ENCODE measurements at places on chromosomes 11 and 22.

DNA sequence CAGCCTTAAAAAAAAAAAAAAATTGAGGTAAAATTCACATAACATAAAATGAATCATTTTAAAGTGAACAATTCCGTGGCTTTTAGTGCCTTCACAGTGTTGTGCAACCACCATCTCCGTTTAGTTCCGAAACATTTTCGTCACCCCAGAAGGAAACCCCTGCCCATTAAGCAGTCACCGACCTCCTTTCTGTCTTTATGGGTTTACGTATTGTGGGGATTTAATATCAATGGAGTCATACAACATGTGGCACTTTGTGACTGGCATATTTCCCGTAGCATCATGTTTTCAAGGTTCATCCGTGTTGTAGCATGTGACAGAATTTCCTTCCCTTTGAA, 65.5 kb downstream of the BCR start:
- DNase-seq = no peak

- DNase-seq = no peak
These were observed 2.7 kb downstream of the UPB1 start for GRCh38 chr22:24497841-24498258.

- no peak for DNase-seq
These were observed 146.0 kb downstream of the CACNA1I start for GRCh38 chr22:39716534-39716933.

GRCh38 chr11:134475951-134476350, 63.9 kb upstream of the B3GAT1 start:
- no peak for DNase-seq

GRCh38 chr11:67299471-67300191, 3.7 kb upstream of the SSH3 start:
- no peak for DNase-seq

GRCh38 chr11:32902089-32902665, 9.6 kb downstream of the QSER1 start:
- DNase-seq = no peak

DNA sequence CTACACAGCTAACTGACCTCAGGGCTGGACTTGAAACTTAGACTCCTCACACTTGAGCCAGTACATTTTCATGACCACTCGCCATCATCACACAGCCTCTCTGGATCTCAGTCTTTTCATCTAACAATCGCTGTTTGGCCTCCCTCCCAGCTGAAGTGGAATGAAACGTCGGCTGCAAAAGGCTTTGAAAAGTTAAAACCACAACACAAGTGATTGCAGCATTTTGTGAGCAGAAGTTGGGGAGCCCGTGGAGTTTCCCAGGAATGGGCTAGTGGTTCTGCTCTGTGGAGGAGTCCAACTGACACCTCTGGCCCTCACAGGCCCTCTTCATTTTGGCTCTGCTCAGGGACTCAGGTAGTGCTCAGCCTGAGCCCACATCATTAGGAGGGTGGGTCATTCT, 35.9 kb upstream of the TRIM29 start:
- peak; percentile 11 for DNase-seq

- DNase-seq = no peak
These were observed 342.6 kb upstream of the B3GAT1 start for GRCh38 chr11:134754521-134755198.

DNA sequence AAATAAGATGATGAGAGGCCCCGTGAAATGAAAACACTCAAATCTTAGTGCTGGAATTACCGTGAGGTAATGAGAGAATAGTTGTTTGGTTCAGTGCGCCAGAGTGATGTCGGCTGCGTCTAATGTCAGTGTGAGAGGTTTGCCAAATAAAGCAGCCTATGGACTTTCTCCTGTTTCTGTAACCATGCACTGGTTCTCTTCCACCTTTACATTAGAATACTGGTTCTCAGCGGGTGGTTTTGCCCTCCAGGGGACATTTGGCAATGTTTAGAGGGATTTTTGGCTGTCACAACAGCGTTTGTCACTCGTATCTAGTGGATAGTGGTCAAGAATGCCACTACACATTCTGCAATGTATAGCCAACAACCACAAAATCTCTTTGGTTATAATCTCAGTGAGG, 1.1 kb downstream of the OOSP4B start:
- no peak for DNase-seq

DNA sequence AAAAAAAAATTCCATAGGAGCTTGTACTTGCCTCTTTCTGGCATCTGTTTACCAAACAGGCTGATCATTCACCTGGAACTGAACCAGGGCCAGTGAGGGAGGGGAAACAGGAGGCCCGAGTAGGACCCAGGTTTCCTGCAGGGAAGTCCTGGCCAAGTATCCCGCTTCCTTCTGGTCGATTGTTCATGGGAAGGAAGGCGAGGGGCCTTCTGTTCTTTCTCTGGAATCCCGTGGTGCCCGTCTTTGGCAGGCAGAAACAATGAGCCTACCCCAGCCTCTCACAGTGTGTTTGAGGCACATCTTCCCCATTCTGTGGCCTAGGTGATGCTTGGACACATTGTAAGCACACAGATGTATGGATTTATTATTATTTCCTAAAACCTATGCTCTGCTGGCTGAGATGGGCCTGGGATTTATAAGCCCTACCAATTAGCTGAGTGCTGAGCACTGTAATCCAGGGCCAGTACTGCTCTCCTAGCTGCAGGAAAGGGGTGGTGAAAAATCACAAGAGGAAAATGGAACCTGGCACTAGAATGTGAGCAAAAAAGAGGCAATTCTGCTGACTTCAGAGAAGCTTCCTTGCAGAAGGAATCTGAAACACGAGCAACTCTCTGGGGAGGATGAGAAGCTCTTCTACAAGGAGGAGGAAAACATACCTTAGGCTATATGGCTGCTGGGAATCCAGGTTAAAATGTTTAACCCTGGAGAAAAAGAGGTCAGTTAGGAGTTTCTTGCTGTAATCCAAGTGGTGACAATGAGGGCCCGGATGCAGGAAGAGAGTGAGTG, 53.5 kb downstream of the PRR5L start:
- DNase-seq = no peak

- DNase-seq = no peak
These were observed 59.9 kb downstream of the EIF3M start for GRCh38 chr11:32643526-32643925.

- DNase-seq = no peak
These were observed 92.6 kb downstream of the CTTN start for GRCh38 chr11:70490723-70491558.

DNA sequence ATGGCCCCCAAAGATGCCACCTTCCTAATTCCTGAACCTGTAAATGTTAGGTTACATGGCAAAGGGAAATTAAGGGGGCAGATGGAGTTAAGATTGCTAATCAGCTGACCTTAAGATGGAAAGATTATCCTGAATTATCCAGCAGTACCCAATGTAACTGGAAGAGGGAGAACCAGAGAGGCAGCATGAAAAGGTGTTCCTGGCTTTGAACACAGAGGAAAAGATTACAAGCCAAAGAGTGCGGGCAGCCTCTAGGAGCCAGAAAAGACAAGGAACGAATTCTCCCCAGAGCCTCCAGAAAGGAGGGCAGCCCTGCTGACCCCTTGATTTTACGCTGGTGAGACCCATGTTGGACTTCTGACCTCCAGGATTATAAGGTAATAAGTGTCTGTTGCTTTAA, 15.1 kb upstream of the THRSP start:
- DNase-seq = no peak

DNA sequence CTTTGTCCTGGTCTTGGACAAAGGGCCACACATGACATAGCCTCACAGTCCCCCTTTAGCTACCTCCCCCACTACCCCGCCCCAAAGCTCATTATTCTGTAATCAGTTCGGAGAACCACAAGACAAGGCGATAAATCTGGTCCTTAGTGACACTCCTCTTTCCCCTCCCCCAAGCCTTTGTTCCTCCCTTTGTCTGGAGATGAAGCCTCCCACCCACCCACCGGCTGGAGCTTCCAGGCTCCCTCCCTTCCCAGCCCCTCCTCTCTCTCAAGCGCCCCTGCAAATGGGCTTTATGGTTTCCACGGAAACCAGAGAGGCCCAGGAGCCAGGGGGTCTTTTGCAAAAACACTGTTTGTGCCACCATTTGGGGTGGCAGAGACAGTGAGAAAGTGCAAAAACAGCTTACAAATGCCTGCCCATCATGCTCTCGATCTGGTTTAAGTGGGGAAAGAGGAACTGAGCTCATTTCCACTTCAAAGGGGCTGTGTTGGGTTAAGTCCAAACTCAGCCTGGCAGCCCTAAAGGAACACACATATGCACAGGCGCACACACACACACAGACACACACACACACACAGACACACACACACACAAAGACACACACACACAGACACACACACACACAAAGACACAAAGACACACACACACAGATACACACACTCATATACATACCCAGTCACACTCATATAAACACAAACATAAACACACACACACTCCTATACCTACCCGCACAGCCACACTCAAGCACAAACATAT, 23.5 kb downstream of the APLNR start:
- DNase-seq = no peak

GRCh38 chr11:69151836-69152235, 3.9 kb upstream of the SMIM38 start:
- DNase-seq = no peak

GRCh38 chr22:38412435-38413084, 42.4 kb downstream of the KCNJ4 start:
- DNase-seq = peak; percentile 36

- DNase-seq = no peak
These were observed 19.0 kb downstream of the PSMD13 start for GRCh38 chr11:255816-256215.

GRCh38 chr11:63532117-63532516, 4.5 kb upstream of the PLAAT4 start:
- no peak for DNase-seq

DNA sequence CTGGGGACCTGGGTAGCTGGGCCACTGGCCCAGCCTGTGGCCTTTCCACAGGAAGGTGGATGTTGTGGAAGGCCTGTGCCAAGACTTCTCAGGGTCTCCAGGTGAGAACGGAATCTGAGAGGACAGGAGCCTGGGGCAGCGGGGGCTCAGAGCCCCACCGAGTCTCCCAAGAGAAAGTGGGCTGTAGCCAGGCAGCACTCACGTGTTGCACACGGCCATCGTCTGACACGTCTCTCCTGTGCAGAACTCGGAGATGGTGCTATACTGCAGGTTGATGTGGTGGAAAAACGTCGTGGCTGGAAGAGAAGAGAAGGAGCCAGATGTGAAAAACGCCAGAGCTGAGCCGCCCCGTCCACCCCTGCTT, 6.4 kb downstream of the MOB2 start:
- DNase-seq = no peak

GRCh38 chr11:86558207-86558606, 114.2 kb downstream of the ME3 start:
- DNase-seq = no peak

DNA sequence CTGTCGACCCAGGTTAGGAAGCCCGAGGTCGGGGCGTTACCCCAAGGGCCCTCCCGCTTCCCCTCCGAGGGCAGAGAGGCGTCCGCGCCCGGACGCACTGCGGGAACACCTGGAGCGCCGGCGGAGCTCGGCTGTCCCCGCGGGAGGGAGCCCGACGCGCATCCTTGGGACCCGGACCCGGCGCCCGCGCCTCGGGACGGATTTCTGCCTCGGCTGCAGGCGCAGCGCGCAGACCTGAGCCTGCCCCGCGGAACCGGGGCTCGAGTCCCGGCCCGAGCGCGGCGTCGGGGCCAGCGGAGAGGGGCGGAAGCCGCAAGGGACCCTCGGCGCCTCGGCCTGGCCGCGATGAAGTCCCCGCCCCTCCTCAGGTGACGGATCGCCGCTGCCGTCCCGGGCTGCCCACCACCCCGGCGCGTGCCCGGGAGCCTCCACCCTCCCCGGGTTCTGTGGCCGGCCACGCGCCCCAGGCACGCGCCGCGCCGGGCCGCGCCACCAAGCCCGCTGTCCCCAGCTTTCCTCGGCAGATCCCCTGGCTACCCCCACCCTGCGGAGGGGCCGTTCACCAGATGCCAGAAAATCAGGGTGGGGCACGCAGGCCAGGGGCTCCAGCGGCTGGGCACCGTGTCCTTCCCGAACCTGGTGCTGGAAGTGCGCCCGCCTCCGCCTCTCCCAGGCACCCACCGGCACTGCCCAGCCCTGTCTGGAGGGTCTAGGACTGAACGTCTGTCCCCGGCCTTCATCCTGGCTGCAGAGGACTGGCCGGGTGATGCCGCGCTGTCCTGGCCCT, 410 bp downstream of the GLB1L3 start:
- no peak for DNase-seq

DNA sequence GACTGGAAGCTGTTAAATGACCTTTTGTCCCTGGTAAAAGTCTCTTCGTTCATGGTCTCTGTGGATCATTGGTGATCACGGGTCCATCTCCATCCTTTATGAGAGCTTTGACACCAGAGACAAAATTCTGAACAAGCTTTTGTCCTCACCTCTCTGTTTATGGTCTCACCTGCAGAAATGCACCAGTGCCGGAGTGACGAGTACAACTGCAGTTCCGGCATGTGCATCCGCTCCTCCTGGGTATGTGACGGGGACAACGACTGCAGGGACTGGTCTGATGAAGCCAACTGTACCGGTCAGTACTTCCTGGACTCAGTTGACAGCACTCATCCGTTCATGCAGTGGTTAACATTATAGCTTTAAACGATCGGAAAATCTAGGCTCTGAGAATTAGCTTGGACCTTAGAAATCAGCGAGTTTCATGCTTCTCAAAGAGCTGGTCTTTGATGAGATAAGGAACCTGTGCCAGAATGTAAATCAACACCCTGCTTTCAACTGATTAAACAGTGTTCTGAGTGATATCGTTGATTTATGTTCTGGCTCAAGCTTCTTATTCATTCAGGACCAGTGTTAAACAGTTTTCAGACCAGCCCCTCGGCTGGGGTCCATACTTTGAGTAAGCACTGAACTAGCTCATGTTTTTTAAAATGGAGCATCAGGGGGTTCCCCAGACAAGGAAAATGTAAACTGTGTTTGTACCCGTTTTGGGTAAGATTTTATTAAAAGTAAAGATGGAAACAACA, 124.5 kb upstream of the SORL1-AS1 start:
- no peak for DNase-seq

- no peak for DNase-seq
These were observed 30.1 kb downstream of the RCN1 start for GRCh38 chr11:32121012-32121411.

- DNase-seq = no peak
These were observed 65.3 kb downstream of the CELSR1 start for GRCh38 chr22:46471901-46472721.

DNA sequence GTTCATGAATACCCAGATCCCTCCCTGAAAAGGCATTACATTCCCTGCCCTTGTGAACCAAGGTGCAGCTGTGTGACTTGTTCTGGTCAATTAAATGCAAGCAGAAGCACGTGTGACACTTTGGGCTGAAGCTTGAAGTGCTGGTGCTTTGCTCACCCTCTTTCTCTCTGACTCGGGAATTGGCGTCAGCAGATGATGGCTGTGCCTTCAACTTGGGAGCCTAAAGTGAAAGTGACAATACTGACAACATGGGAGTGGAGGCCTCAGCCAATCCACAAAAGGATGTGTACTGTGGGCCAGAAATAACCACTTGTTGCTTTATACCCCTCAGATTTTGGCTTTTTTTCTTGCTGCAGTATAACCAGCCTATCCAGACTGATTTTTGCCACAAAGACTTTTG, 148.3 kb upstream of the THY1 start:
- DNase-seq = no peak

GRCh38 chr11:96384156-96384555, 5.6 kb downstream of the CCDC82 start:
- DNase-seq = no peak

All from mesothelial cell of epicardium (in vitro differentiated cells).